ENCODE measurements at places on chromosomes 1 and 21.
A peak's percentile ranks its signal among the peaks of the same experiment; 100 is the strongest.

GRCh38 chr1:21607549-21608529 is 61.3 kb downstream of the RAP1GAP start:
- peak; percentile 71 for DNase-seq

DNA sequence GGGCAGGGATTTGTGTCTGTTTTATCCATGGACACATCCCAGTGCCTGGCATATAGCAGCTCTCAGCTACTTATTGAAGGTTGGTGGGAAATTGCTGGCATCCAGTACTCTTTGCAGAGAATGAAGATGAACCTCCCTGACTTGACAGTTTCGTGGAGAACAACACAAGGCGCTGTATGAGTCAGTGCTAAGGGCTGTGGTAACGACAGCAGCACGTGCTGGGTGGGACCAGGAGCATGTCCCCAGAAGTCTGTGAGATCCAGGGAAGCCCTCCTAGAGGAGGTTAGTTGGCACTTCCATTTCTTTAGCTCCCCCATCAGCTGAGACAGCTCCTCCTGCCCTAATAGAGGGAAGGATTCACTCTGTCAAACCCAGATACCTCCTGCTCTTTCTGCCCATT is 25.9 kb upstream of the IL19 start:
- DNase-seq, result peak; percentile 43

DNA sequence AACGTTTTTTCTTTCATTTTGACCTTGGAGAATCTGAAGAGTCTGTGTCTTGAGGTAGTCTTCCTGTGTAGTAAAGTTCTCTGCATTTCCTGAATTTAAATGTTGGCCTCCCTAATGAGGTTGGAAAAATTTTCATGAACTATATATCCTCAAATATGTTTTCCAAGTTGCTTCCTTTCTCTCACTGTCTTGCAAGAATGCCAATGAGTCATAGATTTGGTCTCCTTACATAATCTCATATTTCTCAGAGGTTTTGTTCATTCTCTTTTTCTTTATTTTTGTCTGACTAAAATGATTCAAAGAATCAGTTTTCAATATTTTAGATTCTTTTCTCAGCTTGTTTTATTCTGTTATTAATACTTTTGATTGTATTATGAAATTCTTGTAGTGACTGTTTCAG is 87.6 kb downstream of the DRAM2 start:
- DNase-seq, result peak; percentile 11

GRCh38 chr1:5746611-5747425 is 245.4 kb downstream of the NPHP4 start:
- DNase-seq, result no peak

- no peak for DNase-seq
Observed at GRCh38 chr1:2248127-2248826, 20.2 kb downstream of the SKI start.

- DNase-seq, result no peak
Observed at GRCh38 chr1:21572221-21572620, 63.0 kb downstream of the ALPL start.

GRCh38 chr1:53625766-53626520 is 113.0 kb downstream of the GLIS1 start:
- DNase-seq, result peak; percentile 49

DNA sequence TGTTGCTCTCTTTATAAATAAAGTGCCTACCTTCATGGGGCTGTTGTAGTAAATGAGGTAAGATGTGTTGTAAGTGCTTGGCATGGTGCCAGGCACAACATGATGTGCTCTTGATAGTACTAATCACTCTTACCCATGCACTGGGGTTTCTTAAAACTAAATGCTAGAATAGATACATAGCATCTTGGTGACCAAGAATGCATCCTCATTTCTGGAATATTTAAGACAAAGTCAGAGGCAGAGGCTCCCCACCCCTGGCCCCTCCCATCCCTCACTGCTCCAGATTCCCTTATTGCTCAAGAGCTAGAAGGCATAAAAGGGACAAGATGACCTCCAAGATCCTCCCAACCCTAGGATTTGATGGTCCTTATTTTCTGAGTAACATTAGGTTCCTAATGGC is 61.3 kb downstream of the GLUL start:
- peak; percentile 12 for DNase-seq

DNA sequence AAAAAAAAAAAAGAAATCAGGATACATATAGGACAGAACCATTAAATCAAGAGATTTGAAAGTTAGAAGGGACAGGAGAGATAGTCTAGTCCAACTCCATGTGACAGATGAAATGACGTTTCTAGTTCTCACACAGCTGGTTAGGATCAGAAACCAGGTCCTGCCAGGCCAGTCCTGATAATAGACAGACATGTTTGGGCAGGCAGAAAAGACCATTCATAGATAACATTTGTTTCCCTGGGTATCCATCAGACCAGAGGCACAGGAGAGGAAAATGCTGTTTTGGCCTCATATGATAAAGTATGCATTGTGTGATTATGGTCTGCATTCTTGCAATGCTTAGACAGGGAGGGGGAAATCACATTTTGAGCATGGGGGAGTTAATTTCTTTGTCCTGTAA is 29.3 kb downstream of the ZBTB8B start:
- DNase-seq, result peak; percentile 54

- no peak for DNase-seq
Observed at GRCh38 chr21:17699524-17700189, 87.0 kb upstream of the BTG3 start.

- peak; percentile 84 for DNase-seq
Observed at GRCh38 chr1:222994511-222995235, 148.4 kb downstream of the TLR5 start.

DNA sequence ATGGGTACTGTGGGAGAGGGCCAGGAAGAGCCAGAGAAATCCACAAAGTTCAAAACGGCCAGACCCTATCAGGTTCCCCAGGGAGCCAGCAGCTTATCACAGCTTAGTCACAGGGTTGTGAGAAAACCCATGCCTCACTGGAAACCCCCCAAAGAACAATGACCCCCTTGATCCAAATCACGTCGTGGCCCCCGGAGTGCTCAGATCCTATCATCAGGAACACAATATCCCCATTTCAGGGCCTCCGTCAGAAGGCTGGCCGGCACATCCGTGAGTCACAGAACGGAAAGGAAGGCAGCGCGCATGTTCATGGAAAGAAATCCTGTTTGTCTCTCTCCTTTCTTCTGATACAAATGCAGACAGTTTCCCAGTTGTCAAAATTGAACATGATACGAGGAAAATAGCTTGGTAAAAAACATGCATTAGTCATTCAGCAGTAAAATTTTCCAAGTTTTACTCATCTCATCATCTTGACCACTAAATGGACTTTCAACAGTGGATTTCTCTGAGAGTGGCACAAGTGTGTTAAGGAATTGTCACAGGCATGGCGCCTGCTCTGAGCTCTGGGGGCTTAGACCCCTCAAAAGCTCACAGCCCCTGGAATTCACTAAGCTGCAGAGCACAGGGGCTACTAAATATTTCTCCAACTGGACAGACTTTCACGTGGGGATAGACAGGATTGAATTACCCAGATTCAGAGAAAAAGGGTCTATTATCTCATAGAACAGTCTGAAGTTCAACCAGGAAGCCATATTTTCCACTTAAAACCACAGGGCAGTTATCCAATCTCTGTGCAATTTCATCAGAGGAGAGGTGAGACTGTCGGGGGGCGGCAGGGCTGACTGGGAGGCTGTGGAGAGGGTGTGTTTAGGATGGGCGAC is 124.8 kb downstream of the RIPK4 start:
- DNase-seq, result peak; percentile 96

GRCh38 chr1:98045211-98045766 is 124.5 kb upstream of the DPYD start:
- DNase-seq, result peak; percentile 66

- DNase-seq, result no peak
Observed at GRCh38 chr1:71270394-71270915, 189.6 kb upstream of the ZRANB2 start.

GRCh38 chr21:15837645-15838044 is 107.9 kb downstream of the USP25 start:
- peak; percentile 9 for DNase-seq

DNA sequence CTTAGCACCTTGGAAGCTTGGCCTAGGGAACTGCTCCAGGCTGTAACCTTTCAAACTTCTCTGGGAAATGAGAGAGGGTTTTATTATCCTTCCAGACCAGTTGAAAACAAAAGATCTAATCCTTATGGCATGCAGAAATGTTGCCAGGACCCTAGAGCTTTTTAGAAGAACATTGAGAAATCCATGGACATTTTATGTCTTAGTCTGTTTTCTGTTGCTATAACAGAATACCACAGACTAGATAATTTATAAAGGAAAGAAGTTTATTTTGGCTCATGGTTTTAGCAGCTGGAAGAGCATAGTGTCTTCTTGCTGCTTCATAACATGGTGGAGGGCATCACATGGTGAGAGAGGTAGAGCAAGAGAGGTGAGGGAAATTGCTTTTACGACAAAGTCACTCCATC is 25.8 kb downstream of the OSBPL9 start:
- DNase-seq, result peak; percentile 97

DNA sequence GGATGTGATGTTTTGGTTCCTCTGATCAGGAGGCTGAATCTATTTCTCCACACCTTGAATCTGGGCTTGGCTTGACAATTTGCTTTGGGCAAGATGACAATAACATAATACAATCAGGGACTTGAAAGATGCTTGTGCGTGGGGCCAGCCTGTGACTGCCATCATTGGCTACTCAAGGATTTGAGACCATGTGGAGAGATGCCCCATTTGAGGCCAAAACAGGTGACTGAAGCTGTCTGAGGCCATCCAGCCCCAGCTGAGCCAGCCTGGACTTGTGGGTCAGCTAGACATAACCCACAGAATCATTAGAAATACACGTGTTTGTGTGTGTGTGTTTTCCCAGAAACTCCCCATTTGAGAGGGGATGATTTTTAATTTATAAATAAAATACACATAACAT is 421.5 kb downstream of the PTPRU start:
- no peak for DNase-seq

DNA sequence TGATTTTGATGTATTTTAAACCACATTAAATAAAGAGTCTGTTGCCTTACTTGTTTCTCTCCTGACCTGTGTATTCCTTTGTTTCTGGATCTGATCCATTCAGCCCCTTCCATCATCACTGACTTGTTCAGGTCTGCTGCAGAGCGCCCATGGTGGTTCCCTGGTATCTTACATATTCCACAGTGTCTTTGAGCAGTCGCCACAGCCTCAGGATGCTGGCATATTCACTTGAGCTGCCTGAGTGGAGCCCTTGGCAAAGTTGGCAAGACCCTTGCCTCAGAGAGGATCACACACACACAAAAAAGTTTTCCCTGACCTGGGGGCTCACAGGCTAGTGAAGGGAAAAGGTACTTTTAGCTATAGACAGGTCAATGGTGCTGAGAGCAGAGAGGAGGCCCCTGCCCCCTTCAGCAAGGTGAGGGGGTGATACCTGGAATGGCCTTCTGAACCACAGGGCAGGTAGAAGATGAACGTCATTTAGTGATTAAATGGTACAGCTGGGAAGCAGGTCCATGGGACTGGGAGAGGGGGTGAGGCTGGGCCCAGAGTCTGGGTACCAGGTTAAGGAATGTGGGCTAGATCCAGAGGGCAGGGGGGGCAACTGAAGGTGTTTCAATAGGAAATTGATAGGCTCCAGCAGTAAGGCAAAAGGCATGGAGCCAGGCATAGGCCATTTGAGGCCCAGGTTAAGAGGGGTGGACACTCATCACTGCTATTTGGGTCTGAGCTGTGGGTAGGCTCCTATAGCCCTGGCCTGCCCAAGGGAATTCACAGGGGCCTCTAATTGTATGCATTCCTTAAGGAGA is 2.0 kb upstream of the CCDC28B start:
- no peak for DNase-seq

DNA sequence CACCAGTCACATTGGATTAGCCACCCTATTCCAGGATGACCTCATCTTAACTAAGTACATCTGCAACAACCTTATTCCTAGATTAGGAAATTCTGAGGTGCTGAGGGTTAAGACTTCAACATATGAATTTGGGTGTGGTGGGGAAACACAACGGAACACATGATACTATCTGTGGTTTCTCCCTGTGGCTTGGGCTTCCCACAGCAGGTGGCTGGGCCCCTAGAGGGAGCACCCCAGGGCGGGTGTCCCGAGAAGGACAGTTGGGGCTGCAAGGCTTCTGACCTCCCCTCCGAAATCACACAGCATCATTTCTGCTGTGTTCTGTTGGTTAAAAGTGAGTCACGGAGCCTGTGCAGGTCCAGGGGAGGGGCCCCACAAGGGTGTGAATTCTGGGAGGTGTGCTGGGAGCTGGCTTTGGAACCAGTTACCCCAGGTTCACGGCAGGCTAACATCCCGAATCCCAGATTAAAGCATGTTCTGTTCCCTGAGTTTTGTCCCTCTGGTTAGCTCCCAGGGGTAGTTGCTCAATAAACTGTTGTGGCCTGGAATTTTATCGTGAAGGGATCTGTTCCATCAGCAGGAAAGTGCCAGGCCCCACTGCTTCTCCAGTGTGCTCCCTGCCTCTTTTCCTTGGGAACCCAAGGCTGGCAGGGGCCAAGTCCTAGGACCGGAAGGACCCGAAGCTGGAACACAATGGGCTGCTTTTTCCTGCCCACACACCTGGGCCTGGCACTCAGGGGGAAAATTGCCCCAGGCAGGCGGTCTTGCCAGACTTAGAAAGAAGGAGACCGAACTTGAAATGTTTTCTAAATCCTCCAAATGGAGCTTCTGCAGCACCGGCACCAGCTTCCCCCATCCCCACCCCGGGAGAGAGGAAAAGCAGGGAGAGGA is 154.0 kb upstream of the WNT4 start:
- DNase-seq, result no peak

- DNase-seq, result peak; percentile 35
Observed at GRCh38 chr1:116573431-116574095, 2.7 kb upstream of the CD58 start.

DNA sequence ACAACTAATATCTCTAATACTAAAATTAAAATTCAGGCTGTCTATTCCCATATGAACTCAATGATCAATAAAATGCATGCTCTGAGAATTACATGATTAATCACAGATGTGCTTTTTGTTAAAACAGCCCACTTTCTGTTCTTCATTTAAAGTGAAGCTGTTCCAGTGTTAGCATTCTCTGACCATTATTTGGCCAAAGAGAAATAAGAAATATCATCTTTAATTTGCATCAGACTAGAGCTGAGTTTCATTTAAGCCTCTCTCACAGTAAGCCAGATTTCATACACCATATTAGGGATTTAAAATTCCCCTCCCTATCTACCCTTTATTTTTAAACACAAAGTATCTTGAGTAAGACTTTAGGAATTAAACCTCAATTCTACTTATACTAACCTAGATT is 261.6 kb downstream of the TPR start:
- DNase-seq, result peak; percentile 22

GRCh38 chr1:20366056-20366462 is 75.4 kb downstream of the VWA5B1 start:
- DNase-seq, result no peak

- DNase-seq, result no peak
Observed at GRCh38 chr1:21585037-21585436, 75.8 kb downstream of the ALPL start.

DNA sequence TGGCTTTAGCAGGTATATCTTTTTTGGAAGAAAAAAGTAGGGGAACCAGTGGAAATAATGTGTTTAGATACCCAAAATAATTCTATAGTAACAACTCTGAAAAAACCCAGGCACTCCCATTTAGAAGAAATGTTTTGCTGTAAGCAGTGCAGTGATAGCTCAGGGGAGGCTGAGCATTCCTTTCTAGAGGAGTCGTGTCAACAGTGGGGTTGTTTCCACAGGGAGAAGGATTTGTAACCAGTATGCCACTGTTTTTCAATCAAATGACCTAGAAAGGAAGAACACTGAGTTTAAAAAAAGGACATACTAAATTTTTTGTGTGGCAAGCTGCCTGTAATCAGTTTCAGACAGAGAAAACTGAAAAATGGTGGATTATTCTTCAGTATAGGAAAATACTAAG is 2.4 kb downstream of the PGD start:
- DNase-seq, result peak; percentile 73

- no peak for DNase-seq
Observed at GRCh38 chr1:206909883-206910318, 11.8 kb downstream of the FCMR start.

- no peak for DNase-seq
Observed at GRCh38 chr1:44839576-44839975, 3.5 kb downstream of the PTCH2 start.
